Hypothalamus (tissue), 51 donors: ENCODE measurements at places on chromosomes 1 and 21.

GRCh38 chr1:208855403-208855802 lies 611.2 kb upstream of the PLXNA2 start:
- DNase-seq: no peak

DNA sequence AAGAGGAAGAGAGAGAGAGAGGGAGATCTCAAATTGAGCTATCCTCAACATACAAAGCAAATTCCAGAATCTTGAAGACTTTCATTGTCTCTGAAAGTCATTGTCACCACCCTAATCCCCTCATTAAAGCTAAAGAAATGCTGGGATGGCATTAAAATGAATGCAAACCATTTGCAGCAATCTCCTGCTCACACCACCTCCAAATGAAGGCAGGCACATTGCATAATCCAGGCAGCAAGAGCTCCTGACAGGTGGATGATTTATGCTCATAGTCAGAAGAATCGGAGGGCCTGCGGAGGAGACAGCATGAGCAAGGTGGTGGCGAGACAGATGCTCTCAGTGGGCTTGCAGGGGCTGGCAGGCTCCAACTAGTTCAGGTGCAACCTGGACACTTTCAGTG lies 90.2 kb downstream of the ESRRG start:
- DNase-seq: no peak

DNA sequence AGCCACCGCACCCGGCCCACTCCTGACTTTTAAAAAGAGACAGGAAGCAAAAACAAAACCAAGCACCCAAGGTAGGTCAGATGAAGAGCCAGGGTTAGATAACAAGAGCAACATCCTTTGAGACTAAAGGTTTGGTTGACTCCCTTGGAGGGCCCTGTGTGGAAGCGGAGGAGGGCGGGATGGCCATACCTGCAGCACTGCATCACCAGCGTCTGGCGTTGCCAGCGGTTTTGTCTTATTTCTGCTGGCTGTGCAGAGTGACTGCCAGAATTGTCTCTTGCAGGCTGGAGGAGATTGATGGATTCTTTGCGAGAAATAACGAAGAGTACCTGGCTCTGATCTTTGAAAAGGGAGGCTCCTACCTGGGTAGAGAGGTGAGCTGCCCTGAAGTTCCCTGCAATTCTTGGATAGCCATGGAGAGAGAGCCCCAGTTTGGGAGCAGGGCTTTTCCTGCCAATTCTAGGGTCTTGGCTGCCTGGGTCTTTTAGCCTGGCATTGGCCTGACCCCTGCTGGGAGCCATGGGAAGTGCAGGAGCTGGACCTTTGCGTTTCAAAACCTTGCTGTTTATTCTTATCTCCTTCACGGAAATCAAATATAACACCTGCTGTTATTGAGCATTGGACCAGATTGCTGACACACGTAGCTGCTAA lies 24.0 kb downstream of the QSOX1 start:
- no peak for DNase-seq

- DNase-seq: no peak
Observed at GRCh38 chr1:4068076-4068475, 168.0 kb upstream of the C1orf174 start.

DNA sequence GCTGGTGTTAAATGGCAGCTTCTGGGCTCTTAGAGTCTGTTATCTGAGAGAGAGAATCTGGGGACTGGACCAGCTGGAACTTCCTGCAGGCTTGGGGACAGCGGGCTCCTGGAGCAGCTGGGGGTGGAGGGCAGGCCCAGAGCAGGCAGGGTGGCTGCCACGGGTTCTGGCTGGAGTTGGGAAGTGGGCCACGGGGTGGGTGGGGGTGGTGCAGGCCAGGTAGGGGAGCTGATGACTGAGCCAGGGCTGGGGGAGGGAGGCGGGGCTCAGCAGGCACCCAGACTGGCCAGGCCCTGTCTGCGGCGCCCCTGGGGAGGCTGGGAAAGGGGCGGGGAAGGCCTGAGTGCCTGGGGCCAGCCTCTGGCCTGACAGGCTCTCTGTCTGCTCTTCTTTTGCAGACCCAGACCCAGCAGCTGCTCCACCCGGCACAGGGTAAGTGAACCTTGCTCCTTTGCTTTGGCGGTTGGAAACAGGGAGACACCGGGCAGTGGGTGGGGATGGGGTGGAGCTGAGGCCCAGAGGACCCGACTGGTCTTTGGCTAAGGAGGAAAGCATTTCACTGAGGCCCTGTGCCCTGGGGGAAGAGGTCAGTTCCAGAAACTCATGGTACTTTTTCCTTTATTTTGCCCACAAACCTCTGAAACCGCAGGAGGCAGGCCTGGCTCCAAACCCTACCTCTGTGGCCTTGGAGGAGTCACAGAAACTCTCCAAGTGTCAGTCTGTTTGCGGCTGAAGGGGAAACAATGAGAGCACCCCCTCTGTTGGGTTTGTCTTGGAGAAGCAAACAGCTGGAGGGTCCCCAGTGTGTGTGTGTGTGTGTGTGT lies 48.8 kb downstream of the ARHGEF10L start:
- no peak for DNase-seq

- DNase-seq: no peak
Observed at GRCh38 chr1:180610556-180611015, 21.2 kb upstream of the XPR1 start.

GRCh38 chr1:179550746-179551682 lies 24.7 kb downstream of the NPHS2 start:
- no peak for DNase-seq

- DNase-seq: no peak
Observed at GRCh38 chr1:90391126-90391525, 326.0 kb downstream of the BARHL2 start.

- DNase-seq: no peak
Observed at GRCh38 chr1:161763522-161764098, 2.5 kb upstream of the ATF6 start.

GRCh38 chr1:56331892-56332567 lies 247.3 kb downstream of the PLPP3 start:
- DNase-seq: no peak

- no peak for DNase-seq
Observed at GRCh38 chr1:202593845-202594244, 116.4 kb downstream of the SYT2 start.

DNA sequence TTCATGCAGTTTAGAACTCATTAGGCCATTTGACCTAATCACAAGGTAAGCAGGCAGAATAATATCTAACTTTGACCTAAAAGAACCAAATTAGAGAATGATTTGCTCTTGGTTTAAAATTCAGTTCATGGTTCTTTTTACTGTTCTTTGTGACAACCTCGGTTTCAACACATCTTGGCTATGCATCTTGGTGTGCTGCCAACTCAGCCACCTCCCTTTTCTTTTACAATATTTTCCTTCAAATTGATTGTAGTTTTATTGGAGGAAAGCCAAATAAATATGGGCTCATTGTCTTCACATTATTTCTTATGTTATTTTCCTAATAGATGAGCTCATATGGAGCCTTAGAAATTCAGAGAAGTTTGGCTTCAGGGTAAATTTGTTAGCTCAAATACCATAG lies 338.3 kb downstream of the SIPA1L2 start:
- no peak for DNase-seq

GRCh38 chr1:185250063-185250462 lies 67.0 kb downstream of the IVNS1ABP start:
- DNase-seq: no peak

DNA sequence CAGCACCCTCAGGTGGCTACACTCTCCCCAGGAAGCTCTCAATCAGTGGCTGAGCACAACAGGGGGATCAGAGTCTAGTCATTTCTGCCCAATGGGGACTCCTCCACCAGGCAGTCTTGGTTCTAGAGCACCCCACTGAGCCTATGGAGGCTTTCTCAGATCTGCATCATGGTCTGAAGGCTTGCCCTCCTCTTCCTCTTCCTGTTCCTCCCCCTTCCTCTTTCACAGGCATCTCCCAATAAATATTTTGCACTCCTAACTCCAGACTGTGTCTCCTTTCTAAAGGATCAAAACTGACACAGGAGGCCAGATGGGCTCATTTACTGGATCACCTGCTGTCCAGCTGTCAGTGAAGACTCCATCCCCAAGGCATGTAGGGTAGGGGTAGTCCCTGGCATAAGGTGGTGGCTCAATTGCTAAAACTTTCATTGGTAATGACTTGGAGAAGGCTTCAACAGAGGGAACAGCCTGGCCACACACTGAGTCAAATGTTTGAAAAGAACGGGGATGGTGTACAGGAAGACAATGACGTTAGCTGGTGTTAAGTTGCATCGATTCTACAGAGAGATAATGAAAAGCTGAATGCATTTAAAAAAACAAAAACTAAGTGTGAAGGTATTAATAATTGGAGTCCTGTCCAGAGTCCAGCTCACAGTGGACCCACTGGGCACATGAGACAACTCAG lies 84.2 kb upstream of the SLC2A1 start:
- DNase-seq: no peak

- DNase-seq: no peak
Observed at GRCh38 chr1:241453732-241454131, 65.8 kb downstream of the FH start.

- DNase-seq: no peak
Observed at GRCh38 chr1:97824624-97825023, 96.2 kb downstream of the DPYD start.

DNA sequence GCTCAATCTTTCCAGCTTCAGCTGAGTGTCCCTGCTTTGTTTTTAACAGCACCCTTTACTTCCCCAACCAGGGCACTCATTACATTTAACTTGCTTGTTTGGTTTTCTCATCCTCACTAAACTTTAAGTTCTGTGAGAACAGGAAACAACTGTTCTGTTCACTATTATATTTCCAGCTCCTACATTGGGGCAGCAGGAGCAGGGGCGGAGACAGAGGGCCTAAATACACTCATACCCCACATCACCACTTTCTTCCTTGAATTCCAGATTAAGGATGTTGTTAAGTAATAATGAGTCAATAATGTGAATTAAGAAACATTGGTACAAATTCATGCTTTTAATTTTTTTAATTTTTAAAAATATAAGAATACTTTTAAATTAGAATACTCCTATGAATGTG lies 6.0 kb downstream of the DRAM2 start:
- DNase-seq: no peak

GRCh38 chr1:204853436-204853835 lies 17.2 kb upstream of the NFASC start:
- DNase-seq: no peak

GRCh38 chr1:54298284-54299033 lies 98.5 kb downstream of the MRPL37 start:
- no peak for DNase-seq

- no peak for DNase-seq
Observed at GRCh38 chr1:54580856-54581550, 33.0 kb downstream of the ACOT11 start.

DNA sequence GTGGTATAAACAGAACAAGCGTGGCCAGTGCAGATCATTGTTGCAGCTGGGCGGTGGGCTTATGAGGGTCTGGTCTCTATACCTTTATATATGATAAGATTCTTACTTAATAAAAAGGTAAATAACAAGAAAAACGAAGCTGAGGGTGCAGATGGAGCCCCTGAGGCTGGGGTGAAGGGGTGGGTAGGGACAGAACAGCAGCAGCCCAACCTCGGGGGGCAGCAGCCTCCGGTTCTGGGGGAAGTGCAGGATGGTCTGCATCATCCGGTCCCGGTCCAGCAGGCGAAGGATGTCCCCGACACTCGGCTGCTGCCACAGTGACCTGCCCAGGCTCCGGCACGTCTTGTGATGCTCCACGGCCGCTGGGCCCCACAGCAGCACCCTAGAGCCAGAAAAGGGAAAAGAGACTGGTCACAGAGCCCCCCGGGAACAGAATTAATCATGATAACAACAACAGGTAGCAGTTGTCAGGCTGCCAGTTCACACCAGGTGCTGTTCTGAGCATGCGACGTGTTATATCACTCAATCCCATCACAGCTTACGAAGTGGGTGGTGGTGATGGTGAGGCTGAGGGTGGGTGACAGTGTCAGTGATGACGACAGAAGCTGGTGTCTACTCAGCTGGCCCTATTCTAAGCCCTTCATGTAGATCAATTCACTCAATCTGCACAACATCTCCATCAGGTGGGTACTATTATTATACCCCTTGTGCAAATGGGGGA lies 35.5 kb downstream of the MRAP start:
- no peak for DNase-seq

DNA sequence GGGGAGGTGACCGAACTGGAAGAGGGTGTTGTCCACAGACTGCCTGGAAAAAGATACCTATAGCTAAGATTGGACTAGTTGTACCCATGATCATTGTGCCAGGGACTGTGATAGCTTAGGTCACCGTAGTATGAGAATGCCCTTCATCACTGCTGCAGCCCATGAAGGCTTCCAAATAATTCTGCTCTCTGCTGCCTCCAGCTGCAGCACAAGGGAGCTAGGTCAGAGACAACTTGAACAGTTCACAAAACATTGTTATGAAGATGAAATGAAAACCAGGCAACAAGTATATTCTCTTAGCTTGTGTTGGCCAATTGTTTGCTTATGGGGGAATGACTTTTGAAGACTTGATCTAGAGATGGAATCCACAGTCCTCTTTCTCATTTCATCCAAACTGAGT lies 246.7 kb downstream of the MRPL39 start:
- no peak for DNase-seq

- no peak for DNase-seq
Observed at GRCh38 chr21:45376459-45377324, 28.3 kb upstream of the COL18A1 start.

GRCh38 chr1:67005068-67005467 lies 48.9 kb downstream of the SLC35D1 start:
- no peak for DNase-seq

GRCh38 chr1:159880430-159880829 lies 18.0 kb upstream of the VSIG8 start:
- no peak for DNase-seq

DNA sequence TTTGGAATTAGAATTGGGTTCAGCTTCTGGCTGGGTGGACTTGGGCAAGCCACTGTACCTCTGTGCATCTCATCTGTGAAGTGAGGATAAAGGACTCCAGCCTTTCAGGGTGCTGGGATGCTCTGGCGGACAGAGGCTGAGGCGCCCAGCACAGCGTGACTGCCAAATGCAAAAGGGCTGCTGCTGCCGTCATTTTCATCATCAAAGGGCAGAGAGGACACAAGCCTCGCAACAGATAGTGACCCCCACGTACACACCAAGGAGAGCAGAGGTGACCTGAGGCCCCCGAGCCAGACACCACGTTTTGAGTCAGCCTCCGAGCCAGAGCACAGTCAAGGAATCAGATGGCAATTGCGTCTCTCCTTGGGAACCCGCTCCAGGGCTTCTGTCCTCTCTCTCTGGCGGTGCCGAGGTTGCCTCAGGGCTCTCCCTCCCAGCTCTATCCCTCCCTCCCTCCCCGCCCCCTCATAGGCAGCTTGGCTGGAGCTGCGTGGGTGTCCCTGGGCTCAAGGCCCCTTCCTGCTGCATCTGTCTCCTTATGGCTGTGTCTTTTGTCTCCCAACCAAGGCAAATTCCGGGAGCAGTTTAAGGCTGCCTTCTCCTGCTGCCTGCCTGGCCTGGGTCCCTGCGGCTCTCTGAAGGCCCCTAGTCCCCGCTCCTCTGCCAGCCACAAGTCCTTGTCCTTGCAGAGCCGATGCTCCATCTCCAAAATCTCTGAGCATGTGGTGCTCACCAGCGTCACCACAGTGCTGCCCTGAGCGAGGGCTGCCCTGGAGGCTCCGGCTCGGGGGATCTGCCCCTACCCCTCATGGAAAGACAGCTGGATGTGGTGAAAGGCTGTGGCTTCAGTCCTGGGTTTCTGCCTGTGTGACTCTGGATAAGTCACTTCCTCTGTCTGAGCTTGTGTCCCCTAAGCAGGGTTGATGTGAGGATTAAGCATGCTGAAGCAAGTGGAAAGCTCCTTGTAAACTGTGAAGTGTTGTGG lies 9.0 kb downstream of the HCRTR1 start:
- no peak for DNase-seq
